ENCODE measurements at places on chromosomes 1 and 21.

GRCh38 chr1:233261206-233261605, 34.3 kb downstream of the PCNX2 start:
- no peak for DNase-seq

- peak; percentile 78 for DNase-seq
Measured at GRCh38 chr1:226061068-226061840, 1.3 kb upstream of the H3-3A start.

DNA sequence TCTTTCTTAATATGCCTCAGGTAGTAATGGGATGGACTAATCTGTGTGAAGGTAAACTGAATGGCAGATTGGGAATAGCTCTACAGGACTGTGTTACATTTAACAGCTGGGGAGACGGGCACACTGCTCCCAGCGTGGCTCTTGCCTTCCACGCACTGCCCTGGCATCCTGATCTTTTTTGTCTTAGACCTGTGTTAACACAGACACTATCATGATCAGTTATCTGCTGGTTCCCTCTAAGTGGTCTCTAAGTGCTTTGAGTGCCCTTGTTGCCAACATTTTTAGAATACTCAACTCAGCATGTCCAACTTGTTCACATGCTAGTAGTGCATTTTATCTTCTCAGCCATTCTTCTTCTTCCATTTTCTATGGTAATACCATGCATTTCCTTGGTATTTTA, 208.1 kb downstream of the RYR2 start:
- no peak for DNase-seq

DNA sequence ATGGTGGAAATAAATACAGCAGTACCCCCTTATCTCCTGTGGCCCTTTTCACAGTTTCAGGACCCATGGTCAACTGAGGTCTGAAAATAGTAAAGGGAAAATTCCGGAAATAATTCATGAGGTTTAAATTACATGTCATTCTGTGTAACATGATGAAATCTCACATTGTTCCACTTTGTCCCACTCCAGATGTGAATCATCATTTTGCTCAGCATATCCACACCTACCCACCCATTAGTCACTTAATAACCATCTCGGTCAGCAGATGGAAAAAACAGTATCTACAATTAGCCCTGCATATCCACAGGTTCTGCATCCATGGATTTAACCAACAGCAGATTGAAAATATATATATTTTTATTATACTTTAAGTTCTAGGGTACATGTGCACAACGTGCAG, 86.9 kb upstream of the GORAB start:
- DNase-seq = peak; percentile 2
